ENCODE measurements at places on chromosomes 12 and 14. TPM values are rescaled to one million over a fixed set of nuclear protein-coding genes. Genes with fewer than 3 reads are reported as not detected.

The CLEC4A gene
- total RNA-seq = 0.40 TPM

The BEGAIN gene
- total RNA-seq = 10.0 TPM

The ACOT6 gene
- not detected for total RNA-seq

The PTCSC3 gene
- not detected for total RNA-seq

The ERP27 gene
- 0.74 TPM for total RNA-seq

DNA sequence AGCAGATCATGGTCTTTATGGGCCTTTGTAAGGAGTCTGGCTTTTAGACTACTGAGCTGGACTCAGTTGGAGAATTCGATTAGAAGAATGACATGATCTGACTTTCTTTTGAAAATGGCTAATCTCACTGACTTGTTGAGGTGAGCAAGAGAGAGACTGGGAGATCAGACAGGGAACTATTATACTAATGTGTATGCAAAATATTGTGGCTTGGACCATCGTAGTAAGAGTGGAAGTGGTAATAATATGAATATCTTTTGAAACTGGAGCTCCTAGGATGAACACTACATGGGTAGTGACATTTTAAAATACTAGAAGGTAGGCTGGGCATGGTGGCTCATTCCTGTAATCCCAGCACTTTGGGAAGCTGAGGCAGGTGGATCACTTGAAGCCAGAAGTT, 56.2 kb upstream of the CCT2 start:
- DNase-seq = no peak

DNA sequence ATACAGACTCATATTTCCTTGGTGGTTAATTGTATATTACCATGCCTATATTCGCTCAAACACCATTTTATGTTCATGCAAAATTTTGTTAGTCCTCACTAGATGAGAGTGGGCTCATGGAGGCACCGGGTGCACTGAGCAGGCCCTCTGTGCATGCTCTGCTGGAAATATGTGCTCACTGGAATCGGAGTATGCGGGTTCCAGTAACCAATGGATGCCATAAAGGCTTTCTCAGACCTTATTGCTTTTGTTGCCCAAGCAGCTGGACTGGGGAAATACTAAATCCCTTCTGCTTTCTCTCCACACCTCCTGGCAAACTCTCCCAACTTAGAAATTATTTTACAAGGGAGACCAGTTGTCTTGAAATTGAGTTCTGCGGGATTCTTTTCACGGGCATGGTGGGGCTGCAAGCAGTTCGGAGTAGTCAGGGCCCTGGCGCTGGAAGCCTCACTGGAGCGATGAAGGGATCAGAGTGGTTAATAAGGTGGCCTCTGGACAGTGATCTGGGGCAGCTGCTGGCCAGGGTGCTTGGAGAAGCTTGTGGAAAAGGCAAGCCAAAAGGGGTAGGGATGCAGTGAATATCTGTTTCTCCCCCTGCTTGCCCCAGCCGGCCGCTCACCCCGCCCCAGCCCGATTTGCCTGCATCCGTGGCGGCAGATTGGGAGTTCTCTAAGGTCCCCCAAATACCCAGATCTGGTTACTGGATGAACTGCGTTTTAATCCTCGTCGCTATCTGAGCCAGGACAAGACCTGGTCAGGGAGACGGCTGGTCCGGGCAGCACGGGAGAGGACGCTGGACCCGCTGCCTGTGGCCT, 7.4 kb upstream of the HOXC6 start:
- no peak for DNase-seq

DNA sequence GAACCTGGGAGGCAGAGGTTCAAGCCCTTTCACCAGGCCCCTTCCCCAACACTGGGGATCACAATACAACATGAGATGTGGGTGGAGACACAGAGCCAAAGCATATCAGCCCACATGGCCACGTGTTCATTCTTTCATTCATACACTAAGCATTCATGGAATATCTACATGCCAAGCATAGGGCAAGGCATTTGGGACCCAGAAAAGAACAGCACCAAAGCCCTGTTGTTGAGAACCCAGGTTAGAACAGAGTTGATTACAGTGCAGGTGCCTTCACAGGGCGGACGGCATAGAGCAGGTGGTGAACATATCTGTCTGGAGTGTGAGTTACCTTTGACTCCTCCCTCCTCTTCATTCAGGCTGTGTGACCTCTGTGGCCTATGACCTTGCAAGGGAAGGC, 159.4 kb upstream of the GSC start:
- DNase-seq = no peak

DNA sequence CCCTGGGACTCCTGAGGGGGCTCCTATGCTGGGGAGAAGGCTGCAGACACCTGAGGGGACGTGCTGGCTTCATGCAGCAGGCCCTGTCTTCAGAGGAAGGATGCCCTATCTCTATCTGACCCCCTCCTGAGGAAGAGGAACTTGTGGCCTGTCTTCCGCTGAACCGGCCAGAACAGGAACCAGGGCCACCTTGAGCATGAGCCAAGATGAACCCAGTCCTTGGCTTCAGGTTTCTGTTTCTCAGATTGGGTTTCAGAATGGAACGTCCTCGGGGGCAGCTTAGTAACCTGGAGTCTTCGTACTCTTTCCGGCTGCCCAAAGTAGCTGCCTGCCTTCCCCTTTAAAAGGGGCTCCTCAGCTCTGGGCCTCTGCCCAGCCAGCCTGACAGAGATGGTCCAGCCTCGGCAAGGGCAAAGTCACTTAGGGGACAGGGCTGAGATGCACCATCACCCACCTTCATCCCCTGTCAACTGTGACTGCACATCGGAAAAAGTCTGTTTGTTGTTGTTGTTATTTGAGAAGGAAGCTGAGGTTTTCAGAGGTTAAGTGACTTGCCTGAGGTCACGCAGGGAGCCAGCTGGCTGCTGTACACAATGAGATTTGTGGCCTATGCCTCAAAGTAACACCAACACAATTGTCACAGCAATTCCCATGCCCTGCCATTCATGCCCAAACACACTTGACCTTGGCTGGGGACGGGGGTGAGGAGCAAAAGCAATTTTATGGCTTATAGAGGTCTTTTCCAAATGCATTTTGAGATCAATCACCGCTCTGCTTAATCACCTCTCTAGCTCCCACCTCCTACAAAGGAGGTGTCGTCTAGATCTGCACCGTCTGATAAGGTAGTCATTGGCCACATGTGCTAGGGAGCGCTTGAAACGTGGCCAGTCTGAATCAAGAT, 13.4 kb downstream of the ASB2 start:
- DNase-seq = no peak

GRCh38 chr12:99553461-99553860, 94.1 kb upstream of the GARIN6 start:
- no peak for DNase-seq

GRCh38 chr12:15733136-15733535, 56.1 kb downstream of the EPS8 start:
- no peak for DNase-seq

DNA sequence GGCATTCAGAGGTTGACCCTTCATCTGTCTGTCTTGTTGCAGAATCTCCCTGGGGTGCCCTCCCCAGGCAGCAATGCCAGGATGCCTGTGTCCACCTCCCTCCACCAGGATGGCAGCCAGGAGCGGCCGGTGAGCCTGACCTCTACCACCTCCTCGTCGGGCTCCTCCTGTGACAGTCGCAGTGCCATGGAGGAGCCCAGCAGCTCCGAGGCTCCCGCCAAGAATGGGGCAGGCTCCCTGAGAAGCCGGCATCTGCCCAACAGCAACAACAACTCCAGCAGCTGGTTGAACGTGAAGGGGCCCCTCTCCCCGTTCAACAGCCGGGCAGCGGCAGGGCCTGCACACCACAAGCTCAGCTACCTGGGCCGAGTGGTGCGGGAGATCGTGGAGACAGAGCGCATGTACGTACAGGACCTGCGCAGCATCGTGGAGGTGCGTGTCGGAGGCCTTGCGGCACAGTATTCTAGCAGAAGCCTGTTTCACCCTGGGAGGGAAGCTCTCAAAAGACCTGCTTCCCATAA, 23.4 kb downstream of the PLEKHG3 start:
- no peak for DNase-seq

- DNase-seq = no peak
Observed at GRCh38 chr14:64938972-64939816, 3.4 kb downstream of the GPX2 start.

GRCh38 chr12:51530208-51530607, 60.8 kb upstream of the SCN8A start:
- no peak for DNase-seq

DNA sequence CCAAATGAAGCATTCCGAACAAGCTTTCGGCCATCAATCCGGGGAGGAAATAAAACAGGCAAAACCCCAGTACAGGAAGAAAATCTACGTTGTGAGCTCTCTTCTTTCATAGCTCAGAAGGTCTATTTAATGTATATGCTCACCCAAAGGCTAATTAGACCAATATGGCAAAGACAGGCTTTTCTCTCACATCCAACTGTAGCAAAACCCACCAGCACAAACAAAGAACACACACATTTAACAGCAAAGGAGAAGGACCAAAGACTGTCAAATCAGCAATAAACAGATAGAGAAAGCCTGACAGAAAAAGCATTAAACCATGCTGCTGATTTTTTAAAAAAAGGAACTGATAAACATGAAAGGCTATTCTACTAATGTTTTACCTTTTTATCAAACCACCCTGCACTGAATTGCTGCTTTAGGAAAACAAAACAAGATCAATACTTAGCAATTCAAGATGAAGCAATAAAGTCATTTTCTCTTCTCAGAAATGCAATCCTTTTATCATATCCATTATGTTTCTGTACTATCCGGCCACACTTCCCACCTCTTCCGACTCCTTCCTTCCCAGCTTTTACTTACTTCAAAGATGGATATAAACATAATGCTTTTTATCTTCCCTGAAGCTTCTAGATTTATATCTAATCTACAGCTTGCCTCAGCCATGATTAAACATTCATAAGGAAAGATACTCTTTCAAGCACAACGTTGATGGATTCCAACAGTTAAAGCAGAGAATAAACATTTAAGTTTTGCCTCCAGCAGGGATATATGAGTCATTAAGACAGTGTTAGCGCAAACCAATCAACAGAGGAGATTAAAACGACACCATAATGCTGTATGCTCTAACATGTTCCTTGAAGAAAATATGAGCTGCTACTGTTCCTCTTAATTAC, 74.6 kb upstream of the BBS10 start:
- peak; percentile 10 for DNase-seq
